Stimulated activated CD8-positive, alpha-beta memory T cell treated with anti-CD3 and anti-CD28 coated beads, Interleukin-15, amount 100 ng/mL, for 4 hours (primary cell): ENCODE measurements at places on chromosomes 11 and 22.

- DNase-seq: no peak
These were observed 31.4 kb downstream of the XKR3 start for GRCh38 chr22:16793831-16794230.

GRCh38 chr22:49367041-49367697 lies 460.5 kb downstream of the BRD1 start:
- DNase-seq: no peak

DNA sequence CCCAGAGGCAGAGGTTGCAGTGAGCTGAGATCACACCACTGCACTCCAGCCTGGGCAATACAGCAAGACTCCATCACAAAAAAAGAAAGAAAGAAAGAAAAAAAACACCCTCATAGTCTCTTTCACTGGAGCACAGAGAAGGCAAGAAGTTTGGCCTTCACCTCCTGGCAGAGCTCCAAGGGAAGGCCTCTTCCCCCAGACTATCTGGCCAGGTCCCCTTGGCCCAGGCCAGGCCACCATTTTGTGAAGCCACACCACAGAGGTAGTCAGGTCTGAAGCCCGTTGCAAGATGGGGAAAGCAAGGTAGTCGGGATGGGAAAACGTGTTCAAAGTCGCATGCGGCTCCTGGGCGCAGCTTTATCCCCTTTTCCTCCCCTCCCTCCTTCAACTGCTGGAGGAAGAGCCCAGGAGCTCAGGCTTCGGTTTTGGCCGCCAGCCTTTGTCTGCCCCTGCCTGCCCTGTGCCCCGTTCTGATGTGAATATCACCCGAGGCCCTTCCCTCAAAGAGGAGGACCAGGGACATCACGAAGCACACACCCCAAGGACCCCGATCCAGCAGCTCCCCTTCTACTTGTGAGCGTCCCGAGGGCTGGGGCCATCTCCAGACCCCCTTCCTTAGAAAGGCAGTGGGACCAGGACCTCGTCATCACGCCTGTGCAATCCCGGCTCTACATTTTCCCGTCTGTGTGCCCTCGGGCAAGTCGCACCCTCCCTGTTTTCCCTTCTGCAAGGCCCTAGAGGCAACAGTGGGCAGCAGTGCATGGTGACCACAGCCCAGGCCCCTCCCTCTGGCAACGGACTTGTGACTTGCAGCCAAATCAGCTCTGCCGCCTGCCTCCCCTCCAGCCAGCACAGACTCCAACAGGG lies 17.7 kb downstream of the CABP7 start:
- no peak for DNase-seq

GRCh38 chr11:110071197-110071596 lies 22.0 kb upstream of the ZC3H12C start:
- no peak for DNase-seq

GRCh38 chr11:28017816-28018215 lies 90.1 kb downstream of the KIF18A start:
- no peak for DNase-seq

DNA sequence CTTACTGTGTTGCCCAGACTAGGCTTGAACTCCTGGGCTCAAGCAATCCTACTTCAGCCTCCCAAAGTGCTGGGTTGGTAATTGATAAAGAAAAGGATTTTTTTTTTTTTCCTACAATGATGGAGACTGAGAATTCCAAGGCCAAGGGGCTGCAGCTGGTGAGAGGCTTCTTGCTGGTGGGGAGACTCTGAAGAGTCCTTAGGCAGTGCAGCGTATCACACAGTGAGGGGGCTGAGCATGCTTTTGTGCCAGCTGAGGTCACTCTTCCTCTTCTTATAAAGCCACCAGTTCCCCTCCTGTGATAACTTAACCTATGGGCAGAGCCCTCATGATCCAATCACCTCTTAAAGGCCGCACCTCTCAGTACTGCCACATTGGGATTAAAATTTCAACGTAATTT lies 28.2 kb upstream of the CCDC81 start:
- DNase-seq: no peak

DNA sequence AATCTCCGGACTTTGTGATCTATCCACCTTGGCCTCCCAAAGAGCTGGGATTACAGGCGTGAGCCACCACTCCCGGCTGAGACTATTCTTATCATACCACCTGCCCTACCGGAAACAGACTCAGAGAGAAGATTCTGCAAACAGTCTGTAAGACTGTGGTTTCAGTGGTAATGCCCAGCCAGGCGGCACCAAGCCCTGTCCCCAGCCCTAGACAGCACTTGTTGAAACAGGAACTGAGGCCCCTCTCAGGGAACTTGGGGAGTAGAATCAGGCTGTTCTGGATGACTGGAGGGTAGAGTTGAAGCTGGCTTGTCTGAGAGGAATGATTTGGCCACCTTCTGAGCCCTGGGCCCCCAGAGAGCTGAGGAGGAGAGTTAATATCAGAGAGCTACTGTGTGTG lies 1.3 kb upstream of the INSC start:
- DNase-seq: no peak
